ENCODE measurements at places on chromosomes 6 and 20. TPM values are rescaled to one million over a fixed set of nuclear protein-coding genes. Genes with fewer than 3 reads are reported as not detected.

The MYLK4 gene
- polyA plus RNA-seq = 5.5 TPM

The PBOV1 gene
- not detected for polyA plus RNA-seq

GRCh38 chr6:107832151-107833056 is 8.3 kb upstream of the SCML4 start:
- DNase-seq = no peak

DNA sequence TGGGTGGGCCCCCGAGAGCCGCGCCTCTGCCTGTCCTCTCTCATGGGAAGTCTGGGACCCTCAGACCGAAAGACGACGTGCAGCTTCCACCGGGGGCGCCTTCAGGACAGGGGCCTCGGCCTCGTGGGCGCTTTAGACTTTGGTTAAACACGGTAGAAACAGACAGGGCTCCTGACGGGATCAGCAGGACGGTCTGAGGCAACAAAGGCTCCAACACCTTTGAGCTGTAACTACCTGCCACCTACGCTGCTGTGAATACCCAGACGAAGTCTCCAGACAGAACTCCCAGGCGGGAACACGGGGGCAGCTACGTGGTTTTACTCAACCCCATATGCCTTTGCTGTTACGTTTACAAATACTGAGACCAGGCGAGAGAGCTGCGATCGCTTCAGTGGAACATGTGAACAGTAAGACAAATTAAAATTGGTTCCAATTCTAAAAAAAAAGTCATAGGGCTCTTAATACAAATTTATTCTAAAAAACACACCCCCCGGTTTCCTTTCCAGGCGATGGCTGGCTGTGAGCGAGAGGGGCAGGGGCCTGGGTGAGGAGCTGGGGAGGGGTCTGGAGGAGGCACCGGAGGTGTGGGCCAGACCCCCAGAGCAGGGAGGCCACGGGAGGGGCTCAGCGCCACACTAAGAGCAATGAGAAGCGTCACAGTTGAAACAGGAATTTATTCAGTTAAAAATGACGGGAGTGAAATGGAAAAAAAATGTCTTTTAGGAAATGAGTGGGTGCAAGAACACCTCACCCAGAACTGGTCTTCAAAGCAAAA is 453.2 kb downstream of the QKI start:
- DNase-seq = no peak

DNA sequence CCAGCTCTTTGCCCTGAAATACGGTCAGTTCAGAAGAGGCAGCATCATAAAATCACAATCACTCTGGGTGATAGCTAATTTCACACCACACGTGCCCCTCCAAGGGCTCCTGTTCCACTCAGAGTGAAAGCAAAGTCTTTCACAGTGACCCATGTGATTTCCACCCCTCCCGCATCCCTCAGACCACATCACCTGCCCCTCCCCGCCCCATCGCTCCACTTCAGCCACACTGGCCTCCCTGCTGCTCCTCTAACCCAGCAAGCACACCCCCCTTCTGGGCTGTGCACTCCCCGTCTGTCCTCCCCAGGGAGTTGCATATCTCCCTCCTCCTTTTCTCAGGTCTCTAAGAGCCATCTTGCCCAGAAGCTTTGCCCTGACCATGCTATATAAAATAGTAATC is 74.5 kb downstream of the PSMG4 start:
- no peak for DNase-seq

Data from muscle of back (tissue), 13 donors.